ENCODE measurements at places on chromosomes 12 and 14.

DNA sequence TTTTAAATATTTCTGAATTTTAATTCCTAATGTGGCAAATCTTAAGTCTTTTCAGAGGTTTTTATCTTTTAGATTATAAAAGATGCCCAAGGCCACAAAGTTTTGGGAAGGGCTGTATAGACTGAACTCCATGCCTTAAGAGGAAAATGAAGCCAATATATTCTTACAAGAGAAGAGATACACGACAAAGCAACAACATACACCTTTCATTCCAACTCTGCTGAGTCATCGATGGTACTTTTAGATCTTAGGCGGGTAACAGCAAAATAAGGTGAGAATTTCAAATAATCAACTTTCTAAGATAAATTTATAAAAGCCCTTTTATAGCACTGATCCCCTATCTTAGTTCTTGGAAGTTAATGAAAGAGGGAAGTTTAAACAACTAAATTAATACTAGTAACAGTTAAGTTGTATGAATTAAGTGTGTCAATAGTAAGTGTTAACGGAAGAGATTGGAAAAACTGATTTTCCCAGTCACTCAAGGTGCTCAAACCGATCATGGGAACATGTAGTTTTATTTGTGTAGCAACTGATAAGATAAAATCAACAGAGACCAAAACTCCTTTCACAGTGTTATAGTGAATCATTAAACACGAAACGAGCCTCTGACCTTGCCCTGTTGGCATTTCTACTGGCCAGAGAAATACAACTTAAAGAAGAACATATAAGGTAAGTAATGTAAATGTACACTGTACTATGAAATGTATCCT is 18.8 kb upstream of the PIK3C2G start:
- no peak for DNase-seq

GRCh38 chr14:45251912-45252311 is 1.1 kb downstream of the MIS18BP1 start:
- peak; percentile 5 for DNase-seq

- no peak for DNase-seq
Measured at GRCh38 chr12:116138781-116139180, 138.7 kb downstream of the MED13L start.

GRCh38 chr12:4212845-4213244 is 60.7 kb upstream of the CCND2 start:
- DNase-seq: no peak

DNA sequence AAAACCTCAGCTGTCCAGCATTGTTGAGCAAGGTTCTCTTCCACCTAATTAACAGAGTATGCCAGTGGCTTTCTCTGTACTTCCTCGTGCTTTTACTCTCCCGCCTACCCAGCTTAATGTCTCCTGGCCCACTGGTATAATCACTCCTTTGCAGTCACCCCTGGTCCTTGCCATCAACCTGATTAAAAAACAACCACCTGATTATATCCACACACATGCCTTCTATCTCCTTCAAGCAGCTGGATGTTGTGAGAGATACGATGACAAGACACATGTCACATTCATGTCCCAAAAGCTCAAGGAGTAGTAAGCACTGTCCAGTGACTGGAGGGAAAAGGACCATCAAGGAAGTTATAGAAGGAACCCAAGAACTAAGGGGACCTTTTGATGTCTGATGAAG is 241.3 kb upstream of the GRIP1 start:
- no peak for DNase-seq

- DNase-seq: peak; percentile 40
Measured at GRCh38 chr14:91264151-91265150, 19.9 kb upstream of the GPR68 start.

DNA sequence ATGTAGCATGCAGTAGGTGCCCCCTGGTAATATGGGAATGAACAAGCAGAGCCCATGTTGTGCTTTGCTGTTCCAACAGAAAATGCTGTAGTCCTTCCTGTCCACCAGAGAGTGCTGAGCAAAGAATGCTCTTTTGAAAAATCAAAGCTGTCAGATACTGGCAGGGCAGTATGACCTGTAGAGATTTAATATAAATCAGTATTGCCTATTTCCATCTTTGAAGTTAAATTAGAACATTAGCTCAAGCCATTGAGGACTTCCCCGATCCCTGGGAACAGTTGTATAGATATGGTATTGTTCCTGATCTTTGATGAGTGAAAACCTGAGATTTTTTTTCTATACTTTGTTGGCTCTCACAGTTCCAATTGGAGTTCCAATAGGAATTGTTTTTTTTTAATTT is 13.0 kb downstream of the TTC8 start:
- DNase-seq: no peak

DNA sequence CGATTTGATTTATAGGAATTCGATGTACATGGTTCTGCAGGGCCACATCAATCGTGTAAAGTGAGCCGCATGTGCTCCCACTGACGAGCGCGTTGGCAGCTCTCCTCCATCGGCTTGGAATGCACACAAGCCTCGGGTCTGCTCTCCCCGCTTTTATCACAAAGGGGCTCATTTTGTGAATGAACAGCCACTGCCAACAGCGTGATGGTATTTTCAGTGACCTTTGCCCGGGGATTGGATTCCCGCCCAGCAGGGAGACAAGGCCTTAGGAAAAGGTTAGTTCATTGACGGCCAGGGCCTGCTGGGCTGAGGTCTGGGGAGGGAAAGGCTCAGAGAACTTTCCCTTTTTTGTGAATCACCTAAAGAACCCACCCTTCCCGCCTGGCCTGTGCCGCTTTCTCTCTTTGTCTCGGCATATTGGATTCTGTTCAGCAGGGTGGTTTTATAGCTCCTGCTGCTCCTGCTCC is 232.1 kb downstream of the MSRB3 start:
- peak; percentile 89 for DNase-seq

- no peak for DNase-seq
Measured at GRCh38 chr14:69106451-69106850, 46.5 kb downstream of the DCAF5 start.

DNA sequence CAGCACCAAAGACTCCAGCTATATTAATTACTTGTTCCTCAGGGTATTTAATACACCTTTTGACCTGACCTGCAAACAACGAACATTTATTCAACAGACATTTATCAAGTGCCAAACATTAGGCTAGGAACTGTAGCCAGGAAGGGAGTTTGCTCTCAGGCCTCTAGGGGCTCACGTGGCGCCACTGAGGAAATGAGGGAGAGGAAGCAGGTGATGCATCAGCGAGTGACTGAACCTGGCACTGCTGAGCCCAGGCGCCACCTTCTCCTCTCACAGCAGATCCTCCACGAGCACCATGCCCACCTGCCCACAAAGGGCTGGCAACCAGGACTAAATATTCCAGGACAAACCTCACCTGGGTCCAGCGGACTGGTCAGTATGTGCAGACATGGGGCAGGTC is 50.2 kb downstream of the SETD3 start:
- DNase-seq: peak; percentile 43

DNA sequence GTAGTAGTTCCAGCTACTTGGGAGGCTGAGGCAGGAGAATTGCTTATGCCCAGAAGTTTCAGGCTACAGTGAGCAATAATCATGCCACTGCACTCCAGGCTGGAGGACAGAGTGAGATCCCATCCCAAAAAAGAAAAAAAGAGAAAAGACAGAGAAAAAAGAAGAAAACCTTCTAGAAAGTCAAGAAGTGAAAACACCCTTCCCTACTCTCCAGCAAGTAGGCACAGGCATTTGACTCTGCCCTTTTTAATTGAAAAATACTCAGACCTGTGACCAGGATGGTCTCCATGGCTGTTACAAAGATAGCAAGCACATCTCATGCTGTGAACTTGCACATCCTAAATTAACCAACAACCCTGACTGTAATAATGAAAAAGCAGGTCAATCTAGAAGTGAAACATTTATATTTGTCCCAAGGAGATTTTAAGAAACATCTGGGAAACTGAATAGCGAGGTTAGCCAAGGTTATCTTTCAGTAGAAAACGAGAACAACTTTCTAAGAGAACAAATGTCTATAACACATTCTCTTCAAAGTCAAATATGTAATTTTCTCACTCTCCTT is 2.0 kb downstream of the TMTC1 start:
- no peak for DNase-seq

GRCh38 chr12:21502164-21502496 is 541 bp downstream of the GOLT1B start:
- DNase-seq: no peak

DNA sequence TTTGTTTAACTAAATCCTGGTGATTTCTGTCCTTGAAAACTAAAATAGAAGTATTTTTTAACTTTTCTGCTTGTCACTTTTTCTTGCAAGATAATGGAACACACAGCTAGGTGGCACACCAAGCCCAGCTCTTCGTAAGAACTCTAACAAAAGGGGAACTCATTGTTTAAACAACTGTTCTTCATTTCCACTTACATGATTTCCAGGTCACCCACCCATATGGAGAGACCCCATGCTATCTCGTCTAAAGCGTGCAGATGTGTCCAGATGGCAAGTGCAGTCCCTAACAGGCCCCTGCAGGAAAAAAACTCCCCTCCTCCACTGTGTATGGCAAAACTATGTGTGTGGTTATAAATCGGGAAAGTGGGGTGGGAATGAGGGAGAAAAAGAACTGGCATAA is 43.3 kb upstream of the NT5DC3 start:
- peak; percentile 23 for DNase-seq

DNA sequence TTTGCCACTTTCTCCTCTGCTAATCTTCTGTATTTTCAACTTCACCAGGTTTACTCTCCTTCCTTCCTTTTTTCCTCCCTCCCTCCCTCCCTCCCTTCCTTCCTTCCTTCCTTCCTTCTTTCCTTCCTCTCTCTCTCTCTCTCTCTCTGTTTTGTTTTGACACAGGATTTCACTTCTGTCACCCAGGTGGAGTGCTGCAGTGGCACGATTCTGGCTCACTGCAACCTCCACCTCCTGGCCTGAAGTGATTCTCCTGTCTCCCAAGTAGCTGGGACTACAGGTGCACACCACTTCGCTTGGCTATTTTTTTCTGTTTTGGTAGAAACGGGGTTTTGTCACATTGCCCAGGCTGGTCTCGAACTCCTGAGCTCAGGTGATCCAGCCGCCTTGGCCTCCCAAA is 181.2 kb upstream of the BTG1 start:
- DNase-seq: no peak

- no peak for DNase-seq
Measured at GRCh38 chr14:99026471-99026870, 245.5 kb downstream of the BCL11B start.

GRCh38 chr12:48454667-48455066 is 17.7 kb upstream of the ANP32D start:
- peak; percentile 45 for DNase-seq

DNA sequence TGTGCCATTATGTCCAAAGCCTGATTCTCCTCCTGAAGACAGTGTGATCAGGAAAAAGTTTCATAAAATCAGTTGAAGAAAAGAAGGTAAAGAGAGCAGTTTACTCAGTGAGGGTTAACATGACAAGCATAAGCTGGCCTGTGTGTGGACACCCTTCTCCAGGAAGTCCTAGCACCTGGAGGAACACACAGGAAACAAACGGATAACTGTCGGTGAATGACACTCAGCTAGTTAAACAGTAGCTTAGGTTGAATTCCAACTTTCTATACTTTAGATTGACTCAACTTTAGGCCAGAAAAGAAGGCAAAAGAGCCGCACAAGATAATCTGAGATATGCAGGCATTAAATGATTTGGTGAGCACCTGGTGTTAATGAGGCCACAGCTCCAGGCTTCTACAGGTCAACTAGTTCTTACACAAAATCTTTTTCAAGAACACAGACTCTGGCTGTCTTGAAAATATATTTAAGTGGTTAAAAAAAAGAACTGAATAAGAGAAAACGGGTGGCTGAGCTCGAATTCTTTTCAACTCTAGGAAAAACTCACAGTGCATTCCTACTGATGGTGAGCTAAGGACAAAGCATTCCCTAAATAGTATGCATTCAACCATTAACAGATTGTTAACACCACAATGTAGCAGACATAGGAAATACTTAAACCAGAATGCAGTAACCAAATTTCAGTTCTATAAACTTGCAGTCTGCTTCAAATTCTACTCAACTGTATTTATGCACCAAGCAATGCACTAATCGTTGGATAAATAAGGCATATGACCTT is 56.9 kb upstream of the TSPAN8 start:
- DNase-seq: peak; percentile 70

DNA sequence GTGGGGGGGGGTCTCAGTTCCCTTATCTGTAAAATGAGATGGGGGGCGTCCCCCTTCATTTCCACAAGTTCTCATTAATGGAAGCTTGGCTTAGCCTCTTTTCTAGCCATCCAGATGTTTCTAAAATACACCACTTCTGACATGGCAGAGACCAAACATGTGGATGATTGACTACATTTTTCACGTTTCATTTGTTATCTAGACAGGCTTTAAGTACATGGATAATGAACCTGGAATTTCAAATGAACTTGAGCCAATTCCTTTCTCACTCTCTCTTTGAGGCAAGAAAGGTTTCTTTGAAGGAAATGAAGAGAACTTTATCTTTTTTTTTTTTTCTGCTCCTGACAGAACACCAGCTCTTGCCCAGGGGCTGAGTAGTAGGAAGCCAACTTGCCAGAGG is 39.1 kb downstream of the CCDC60 start:
- DNase-seq: no peak

DNA sequence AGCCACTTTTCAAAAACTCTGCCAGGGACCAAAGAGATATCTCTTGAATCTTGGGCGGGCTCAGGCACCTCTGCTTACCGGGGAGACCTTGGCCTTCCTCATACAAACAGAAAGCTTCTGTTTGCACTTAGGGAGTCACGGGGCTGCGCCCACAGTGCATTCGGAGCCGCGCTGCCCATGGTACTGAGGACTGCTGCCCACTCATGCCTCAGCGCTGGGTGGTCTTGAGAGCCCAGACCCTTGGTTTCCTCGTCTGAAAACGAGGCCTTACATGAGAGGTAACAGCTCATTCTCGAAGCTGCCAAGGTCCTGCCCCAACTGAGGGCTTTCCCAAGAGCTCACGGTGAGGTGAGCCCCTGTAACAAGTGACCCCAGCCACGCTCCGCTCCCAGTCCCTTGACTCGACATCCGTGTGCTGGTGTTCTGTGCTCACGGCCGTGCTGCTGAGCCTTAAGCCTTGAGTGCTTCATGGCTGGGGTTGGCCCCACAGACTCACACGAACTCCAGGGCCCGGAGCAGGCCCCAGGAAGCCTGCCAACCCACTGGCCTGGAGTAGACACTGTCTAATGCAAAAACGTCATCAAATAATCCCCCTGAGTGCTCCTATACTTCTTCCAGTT is 47.4 kb upstream of the GPR68 start:
- DNase-seq: no peak

- no peak for DNase-seq
Measured at GRCh38 chr14:101884089-101884933, 80.1 kb upstream of the DYNC1H1 start.

- DNase-seq: no peak
Measured at GRCh38 chr14:92441751-92442504, 71.7 kb upstream of the RIN3 start.

DNA sequence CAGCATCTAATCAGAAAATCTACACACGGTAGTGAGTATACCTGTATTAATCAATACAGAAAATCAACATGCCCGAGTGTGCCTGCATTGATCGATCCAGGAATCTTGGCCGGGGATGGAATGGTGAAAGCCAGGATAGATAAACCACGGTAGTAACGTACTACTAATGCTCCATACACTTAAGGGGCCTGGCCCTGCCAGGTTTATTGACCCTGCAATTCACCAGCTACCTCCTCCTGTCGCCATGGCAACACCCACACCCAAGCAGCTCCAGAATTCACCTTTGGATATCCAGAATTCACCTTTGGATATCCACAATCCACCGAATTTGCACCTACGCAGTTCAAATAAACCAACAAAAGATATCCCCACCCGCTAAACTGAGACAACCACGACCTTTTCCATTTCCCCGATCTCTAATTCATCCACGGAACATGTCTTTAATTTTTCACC is 14.8 kb upstream of the CALM1 start:
- peak; percentile 45 for DNase-seq
